Daoy (cell line): ENCODE measurements at places on chromosomes 3 and 15. TPM values are rescaled to one million over a fixed set of nuclear protein-coding genes. Genes with fewer than 3 reads are reported as not detected.

DNA sequence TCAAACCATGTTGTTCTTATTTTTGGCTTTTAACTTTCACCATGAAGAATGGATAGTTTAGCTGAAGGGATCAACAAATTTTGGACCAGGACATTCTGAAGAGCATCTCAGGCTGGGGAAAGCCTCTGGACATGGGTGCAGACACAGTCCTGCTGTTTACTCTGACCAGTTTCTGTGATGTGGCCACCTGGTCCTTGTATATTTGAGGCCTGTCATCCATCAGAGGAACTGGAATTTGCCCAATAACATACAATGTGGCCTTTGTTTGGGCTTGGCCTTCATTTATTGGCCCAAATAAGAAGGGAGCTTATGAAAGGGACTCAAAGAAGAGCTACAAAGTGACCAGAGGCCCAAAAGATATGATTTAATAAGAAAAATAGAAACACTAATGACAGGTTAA lies 127.9 kb downstream of the MYRIP start:
- DNase-seq, result no peak

CPN2 gene
- not detected in 2 replicates for total RNA-seq

DNA sequence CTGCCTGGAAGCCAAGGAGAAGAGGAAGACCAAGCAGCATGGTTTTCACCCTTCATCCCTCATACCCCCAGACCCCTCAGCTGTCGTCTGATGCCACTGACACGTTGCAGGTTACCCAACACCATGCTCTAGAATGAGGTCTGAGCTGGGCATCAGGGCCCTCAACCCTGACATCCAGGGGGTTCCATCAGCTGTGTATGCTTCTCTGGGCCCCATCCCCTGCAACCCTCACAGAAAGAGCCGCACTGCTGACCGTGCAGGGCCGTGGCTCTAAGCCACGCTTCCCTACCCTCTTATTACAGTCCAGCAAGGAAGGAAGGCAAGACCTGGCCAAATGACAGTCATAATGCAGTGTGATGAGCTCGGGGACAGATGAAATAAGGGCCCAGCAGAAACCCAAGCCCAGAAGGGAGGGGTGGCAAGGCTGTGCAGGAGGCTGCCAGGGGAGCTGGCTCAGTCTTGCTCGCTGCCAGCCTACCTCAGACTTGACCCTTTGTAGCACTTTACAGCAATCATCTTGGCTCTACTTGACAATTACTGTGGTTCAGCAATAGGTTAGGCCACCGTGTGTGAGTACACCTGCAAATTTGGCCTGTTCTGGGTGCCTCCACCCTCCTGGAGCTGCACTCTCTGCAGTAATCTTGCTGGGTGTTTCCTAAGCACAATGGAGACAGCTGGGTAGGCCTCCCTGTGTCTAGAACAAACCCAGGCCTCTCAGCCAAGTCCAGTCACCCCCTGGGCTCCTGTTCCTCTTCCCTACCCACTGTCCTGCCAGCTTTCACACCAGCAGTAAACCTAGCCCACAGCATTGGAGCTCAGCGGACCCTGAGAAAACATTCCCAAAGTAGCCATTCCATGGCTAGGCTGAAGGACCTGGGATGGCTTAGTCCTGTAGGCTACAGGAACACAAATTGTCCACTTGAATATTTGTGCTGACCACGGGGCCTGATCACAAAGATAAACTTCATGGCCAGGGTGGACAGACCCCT lies 115.3 kb upstream of the NEO1 start:
- DNase-seq, result no peak

GRCh38 chr15:71189718-71190117 lies 74.4 kb downstream of the THSD4 start:
- no peak for DNase-seq

DNA sequence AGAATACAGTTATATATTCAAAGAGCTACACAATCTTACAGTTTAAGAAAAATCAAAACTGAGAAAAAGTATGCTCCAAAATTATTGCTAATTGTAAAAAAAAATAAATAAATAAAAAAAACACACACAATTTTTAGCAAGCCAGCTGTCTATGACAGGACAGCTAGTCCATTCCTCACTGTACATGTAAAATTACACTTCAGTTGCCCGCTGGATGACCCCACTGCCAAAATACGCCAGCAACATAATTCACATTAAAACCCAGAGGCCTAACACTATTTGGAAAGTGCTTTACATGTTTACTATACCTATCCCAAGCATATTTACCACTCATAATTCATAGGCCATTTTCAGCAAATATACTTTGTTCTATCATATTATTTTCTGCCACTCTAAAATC lies 5.8 kb downstream of the MYO9A start:
- DNase-seq, result no peak

DNA sequence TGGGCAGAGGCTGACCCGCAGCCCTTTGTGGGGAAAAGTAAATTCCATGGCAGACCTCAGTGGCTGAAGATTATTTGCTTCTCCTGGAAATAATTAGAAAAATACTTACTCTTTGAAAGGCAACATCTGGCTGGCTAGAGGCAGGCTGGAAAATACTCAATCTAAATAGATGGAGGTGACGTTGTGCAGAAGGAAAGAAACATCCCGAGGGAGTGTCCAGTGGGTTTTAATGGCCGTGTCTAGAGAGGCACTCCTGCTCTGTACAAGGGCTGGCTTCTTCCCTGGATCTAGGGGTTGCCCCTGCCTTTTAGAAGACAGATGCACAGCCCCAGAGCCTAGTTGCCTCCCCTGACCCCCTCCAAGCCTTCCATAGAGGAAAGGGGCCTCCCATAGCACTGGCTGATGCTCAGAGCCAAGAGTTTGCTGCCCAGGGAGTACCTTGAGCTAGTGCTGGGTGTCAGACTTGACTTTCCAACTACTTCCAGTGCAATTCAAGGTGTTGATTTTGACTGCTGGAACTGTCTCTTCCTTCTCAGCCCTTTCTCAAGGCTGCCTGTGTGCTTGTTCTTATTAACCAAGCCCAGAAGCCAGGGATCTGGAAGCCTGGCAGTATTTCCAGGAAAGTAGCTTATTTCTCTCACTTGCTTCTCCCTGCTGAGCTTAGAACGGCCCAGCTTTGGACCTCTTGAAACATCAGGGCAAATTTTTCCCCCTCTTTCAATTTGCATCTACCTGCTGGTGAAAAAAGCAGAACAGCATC lies 27.4 kb downstream of the CGNL1 start:
- no peak for DNase-seq

DNA sequence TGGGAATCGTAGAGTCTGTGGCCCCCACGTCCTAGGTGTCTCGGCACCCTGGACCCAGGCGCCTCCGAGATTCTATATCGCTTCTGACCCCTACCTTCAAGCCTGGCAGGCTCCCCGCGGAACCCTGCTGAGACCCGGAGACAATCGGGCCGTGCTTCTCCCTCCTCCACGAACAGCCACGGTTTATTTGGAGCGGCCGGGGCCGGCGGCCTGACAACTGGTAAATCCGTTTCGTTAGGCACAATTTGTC lies 1.4 kb downstream of the GATA2 start:
- DNase-seq, result no peak

- DNase-seq, result no peak
Observed at GRCh38 chr3:107221856-107222255, 155.4 kb upstream of the CCDC54 start.

DNA sequence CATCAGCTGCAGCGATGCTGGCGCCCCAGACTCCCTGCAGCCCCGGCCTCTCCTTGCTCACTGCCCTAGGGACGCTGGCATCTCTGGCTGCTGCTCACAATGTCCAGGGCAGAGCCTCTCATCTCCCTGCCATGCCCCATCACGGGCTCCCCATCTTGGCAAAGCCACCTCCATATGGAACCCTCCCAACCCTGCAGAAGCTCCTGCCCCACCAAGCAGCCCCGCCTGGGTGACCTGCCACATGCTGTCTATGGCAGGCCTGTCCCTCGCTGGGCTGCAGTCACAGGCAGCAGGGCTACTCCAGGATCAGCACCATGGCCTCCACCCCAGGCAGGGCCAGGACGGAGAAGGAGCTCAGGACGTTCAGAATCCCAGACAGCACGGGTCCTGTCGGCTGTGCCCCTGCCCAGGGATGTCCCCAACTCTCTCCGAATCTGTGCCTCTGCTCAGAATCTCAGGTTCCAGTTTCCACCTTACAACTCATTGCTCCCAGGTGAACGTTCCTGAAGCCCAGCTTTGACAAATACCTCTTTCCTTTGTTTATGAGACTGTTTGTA lies 58.4 kb downstream of the PLXNA1 start:
- DNase-seq, result no peak

DNA sequence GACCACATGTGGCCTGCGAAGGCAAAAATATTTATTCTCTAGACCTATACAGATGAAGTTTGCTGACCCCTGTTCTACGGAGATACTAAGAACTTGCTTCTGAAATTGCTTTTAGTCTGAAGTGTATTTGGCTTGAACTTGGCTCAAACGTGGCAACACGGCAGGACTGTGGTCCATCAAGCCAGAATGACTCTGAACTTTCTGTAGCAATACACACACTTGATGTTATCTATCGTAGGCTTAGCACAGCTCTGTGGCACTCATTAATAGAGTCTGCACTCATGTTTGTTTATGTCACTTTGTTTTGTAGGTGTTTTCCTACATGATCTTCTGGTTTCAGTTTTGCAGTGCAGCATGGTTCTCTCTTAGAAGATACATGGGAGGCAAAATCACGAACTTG lies 298.1 kb downstream of the ADAMTS17 start:
- peak; percentile 14 for DNase-seq

DNA sequence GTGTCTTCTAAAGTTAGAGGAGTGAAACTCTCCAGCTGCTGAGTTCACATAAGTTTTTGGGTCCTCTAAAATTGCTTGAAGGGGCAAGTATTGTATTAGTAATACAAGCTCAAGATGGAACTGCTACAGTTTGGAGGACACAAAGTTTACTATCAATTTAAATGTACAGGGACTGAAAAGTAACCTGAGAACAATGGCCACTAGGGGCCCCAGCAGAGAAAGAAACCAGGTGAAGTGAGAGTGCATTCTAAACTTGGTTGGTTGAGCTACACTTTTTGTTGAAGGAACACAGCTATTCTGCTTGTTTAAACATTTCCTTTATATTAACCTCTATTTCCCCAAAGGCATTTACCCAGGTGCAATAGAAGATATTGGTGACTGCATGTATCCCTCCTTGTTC lies 755.5 kb downstream of the GBE1 start:
- no peak for DNase-seq

DNA sequence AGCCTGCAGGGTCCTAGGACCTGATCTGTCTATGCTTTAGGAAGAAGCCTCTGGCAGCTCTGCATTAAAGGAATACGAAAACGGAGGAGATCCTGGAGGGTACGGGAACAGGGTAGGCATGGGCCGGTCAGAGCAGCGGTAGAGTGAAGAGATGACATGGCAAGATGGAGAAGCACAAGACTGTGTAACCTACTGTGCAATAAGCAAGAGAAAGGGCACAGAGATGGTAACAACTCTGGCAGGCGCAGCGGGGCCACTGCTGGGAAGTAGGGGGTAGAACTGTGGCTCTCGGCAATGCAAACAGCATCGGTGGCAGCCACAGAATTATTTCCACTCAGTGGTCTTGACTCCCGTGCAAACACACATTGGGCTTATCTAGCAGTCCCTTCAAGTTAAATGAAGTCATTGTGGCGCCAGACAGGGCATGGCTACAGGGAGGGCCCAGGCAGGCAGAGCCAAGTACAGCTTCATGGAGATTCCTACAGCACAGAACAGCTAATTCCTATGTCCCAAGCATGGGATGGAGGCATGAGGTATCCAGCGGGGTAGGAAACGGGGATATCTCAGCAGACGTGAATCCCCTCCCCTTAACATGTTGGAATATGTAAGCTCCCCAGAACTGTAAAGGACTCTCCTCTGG lies 28.8 kb downstream of the WHAMM start:
- no peak for DNase-seq

DNA sequence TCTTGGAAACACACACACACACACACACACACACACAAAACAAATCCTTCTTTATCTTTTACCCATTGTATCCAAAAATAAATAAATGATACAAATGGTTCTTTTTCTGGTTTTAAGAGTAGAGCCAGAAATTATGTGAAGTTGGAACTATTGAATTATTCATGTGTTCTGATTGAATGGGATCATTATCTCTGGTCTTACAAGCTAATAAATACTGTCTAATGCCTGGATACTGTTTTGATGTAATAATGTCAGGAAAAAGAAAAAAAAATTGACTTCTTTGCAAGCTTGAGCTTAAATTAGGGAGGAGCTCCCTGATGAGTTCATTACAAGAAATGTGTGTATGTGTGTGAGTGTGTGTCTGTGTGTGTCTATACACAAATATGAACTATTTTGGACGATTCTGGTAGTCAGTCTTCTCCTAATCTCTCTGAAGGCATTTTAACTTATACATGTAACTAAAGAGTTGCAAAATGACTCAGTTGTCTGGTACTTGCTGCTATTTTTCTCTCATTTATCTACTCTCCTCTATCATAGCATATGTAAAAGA lies 507.2 kb upstream of the AGTR1 start:
- no peak for DNase-seq

DNA sequence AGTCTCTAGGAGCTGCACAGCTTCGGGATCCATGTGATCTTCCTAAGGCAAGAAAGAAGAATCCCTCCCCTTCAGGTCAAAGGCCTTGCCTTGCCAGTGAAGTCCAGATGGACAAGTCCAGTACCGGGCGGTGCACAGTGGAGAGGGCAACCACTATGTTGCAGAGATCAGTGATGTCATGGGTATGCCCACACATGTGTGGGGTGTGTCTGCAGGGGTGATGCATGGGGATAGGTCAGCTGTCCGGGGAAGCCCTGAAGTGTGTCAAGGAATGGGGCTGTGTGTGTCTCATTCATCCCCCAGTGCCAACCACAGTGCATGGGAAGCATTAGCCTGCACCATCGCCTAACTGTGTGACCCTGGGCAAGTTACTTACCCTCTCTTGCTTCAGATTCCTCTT lies 66.5 kb downstream of the TLE3 start:
- no peak for DNase-seq

GRCh38 chr3:184592371-184593219 lies 31.0 kb downstream of the EPHB3 start:
- DNase-seq, result no peak

GRCh38 chr3:136925425-136926190 lies 32.2 kb upstream of the IL20RB start:
- no peak for DNase-seq

DNA sequence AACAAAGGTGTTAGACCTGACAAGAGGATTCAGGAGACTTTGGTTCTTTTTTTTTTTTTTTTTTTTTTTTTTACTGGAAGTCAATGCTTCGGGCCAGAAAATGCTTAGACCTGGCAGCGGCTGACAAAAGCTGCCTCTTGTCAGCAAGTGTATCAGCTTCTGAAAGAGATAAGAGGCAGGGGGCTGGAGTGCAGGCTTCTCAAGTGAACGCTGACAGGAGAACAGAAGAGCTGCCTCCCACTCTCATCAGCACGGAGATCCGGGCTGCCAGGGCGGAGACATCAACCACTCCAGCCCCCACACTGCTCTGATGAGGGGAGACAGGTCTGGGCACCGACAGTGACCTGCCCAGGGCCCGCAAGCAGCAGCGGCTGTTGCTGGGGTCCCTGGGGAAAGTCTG lies 9.4 kb upstream of the SCN5A start:
- DNase-seq, result no peak

- peak; percentile 35 for DNase-seq
Observed at GRCh38 chr3:150238995-150239619, 169.0 kb upstream of the TSC22D2 start.

CAND2 gene
- 1.4 and 3.7 TPM in 2 replicates for total RNA-seq

GRCh38 chr3:155242342-155242741 lies 51.1 kb downstream of the STRIT1 start:
- no peak for DNase-seq
